ENCODE measurements at places on chromosomes 7 and 10.

GRCh38 chr10:68371604-68372003 lies 35.5 kb downstream of the RUFY2 start:
- no peak for DNase-seq

DNA sequence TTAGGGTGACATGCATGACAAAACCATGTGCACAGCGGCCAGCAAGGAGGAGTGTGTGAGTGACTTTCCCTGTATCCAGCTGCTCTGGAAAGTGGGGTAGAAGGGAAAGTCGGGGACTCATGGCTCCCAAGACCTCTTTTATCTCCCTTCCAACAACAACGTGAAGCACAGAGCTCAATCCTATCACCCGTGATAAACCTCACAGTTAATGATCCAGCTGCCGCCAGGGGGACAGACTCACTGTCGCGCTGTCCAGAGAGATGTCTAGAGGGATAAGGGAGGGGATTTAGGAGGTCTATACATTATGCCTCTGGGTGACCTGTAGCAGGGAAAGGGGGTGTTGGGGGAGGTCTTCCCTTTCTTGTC lies 84.0 kb upstream of the SMNDC1 start:
- DNase-seq, result no peak

GRCh38 chr7:150801242-150801945 lies 825 bp downstream of the TMEM176A start:
- no peak for DNase-seq

DNA sequence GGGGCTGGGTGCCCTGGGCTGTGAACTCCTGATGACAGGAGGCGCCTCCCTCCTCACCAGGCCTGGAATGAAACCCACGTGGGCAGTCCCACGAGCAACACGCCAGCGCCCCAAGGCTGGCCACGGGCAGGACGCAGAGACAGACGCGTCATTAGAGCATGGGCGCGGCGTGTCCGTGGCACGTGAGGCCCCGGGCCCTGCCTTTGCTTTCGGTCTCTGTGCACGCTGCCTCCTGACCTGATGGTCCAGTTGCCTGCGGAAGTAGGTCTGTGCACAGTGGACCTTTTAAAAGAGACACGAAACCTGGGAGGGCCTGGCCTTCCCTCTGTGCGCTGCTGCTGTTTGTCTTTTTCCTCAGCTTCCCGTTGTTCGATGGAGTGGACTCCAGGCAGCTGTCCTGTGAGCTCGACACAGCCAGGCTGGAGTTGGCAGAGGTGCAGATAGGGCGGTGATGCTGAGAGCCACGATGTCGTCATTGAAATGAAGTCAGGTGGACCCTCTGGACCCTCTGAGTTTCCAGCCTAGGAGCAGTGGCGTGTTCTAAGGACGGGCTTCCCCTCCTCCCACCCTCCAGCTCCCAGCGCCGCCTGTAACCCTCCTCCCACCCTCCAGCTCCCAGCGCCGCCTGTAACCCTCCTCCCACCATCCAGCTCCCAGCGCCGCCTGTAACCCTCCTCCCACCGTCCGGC lies 40.1 kb upstream of the CFAP46 start:
- no peak for DNase-seq

DNA sequence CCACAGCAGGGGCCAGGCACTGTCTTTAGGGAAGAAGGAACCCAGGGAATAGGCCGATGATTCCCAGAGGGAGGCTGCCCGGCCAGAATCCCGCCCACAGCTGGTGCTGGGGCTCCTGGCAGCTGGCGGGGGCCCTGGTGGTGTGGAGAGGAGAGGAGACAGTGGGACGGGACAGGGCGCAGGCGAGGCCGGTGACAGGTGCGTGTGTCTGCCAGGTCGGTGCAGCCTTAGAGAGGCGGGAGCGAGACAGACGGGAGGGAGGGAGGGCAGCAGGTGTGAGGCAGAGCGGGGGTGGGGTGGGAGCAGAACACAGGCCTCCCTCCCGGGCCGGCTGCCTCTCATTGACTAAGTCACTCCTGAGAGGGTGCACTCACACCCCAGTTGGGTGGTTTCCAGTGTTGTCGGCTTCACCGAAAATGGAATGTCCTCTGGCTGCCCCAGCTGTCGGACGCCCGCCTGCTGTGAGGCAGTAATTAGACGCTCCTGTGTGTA lies 55.2 kb downstream of the ELFN1 start:
- DNase-seq, result no peak

- no peak for DNase-seq
Measured at GRCh38 chr10:62904281-62904875, 88.2 kb upstream of the EGR2 start.

GRCh38 chr7:84565345-84566074 lies 370.9 kb upstream of the SEMA3A start:
- no peak for DNase-seq

- DNase-seq, result no peak
Measured at GRCh38 chr10:128570319-128570995, 444.2 kb upstream of the MKI67 start.

GRCh38 chr10:124627866-124628675 lies 116.1 kb downstream of the FAM53B start:
- DNase-seq, result no peak
